ENCODE measurements at places on chromosomes 7 and 10. TPM values are rescaled to one million over a fixed set of nuclear protein-coding genes. Genes with fewer than 3 reads are reported as not detected.

Gene LRRC18
- not detected for total RNA-seq

Gene ITGA8
- total RNA-seq = 2.5 TPM

DNA sequence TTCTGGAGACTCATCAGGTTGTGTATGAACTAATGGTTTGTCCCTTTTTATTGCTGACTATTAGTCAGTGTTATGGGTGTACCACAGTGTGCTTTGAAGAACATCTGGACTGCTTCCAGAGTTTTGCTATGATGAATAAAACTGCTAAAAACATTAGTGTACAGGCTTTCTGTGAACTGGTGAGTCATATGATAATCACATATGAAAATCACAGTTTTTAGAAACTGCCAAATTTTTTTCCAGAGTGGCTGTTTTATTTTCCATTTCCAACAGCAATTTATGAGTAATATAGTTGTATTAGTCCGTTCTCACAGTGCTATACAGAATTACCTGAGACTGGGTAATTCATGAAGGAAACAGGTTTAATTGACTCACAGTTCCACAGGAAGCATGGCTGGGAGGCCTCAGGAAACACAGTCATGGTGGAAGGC is 281.2 kb upstream of the VSTM2A start:
- no peak for DNase-seq

- no peak for DNase-seq
Measured at GRCh38 chr10:67780759-67781538, 57.0 kb downstream of the DNAJC12 start.

GRCh38 chr10:129045599-129045998 is 421.4 kb upstream of the MGMT start:
- DNase-seq = no peak

DNA sequence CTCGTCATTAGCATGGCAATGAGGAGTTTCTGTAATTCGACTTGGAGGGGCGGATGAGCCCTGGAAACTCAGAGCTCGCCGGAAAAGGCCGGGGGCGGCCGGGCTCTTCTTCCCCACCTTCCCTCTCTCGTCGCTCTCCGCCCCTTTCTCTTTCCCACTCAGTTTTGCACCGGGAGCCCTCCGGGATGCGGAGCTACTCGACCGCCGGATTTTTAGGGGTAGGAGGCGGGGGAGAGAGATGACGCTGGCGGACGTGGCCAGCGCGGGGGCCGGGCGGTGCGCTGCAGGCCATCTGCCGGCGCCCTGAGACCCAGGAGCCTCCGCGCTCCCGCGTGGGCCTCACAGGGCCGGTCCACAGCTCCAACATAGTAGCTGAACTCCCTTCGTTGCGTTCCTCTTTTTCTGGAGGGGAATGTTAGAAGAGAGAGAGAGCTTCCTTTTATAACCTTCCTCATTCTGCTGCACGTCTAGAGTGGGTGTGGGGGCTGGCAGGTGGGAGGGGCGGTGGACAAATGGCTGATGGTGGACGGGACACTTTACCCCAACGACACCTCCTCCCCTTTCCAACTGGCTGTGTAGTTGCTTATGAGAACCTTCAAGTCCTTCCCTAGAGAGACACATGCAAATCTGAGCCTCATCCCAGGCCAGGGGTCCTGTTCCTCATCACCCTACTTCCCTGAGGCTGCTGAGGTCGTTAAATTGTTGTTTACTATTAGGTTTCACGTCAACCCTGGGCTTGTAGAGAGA is 1.1 kb upstream of the HOXA1 start:
- DNase-seq = no peak

DNA sequence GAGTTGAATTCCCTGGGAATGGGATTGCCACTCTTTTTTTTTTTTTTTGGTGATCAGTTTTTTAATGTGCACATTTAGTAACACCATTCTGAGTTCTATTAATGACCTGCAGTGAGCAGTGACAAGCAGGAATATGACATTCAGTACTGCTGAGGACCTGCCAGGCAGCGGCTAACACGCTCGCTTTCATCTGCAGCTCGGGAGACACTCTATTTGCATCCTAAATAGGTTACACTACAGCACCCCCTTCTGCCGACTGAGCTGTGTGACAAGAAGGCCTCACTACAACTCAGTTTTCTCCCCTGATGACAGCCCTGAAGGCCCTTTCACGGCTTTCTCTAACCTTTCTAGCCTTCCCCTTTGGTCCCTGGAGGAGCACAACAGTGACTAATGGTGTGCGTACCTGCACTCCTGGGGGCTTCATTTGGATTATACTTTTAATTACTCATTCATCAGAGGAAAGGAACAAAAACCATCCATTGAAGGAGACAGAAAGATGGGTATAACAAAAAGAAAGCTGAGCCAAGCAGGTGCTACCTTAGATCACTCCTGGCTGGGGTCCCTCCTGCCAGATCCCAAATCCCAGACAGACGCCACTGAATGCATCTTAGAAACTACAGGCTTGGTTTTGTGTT is 872.4 kb downstream of the LRMDA start:
- DNase-seq = peak; percentile 77

Gene PPP1R9A
- total RNA-seq = 42.8 TPM

- DNase-seq = no peak
Measured at GRCh38 chr7:11757153-11757552, 74.8 kb downstream of the THSD7A start.

GRCh38 chr10:131748831-131749766 is 151.7 kb upstream of the PPP2R2D start:
- DNase-seq = no peak

Data from cardiac septum (tissue), 1 donor.